ENCODE measurements at places on chromosomes 7 and 10. TPM values are rescaled to one million over a fixed set of nuclear protein-coding genes. Genes with fewer than 3 reads are reported as not detected.

Gene SYT15B
- total RNA-seq = 2.7 TPM

GRCh38 chr7:85341973-85342372, 155.1 kb upstream of the SEMA3D start:
- no peaks in the 10 kb centered on the region for H3K4me1 ChIP-seq
- no peak overlapping the region for H3K27ac ChIP-seq
- no peaks in the 10 kb centered on the region for H3K27me3 ChIP-seq
- no peak overlapping the region for H3K4me3 ChIP-seq

- no peak overlapping the region for H3K27ac ChIP-seq
- DNase-seq = no peak
- H3K27me3 ChIP-seq = no peaks in the 10 kb centered on the region
Measured at GRCh38 chr10:78862328-78862640, 206.5 kb upstream of the ZMIZ1 start.

GRCh38 chr10:65550761-65551160, 1375.1 kb upstream of the LRRTM3 start:
- no peaks in the 10 kb centered on the region for H3K27me3 ChIP-seq
- no peak for DNase-seq
- H3K36me3 ChIP-seq = no peaks in the 10 kb centered on the region
- no peak overlapping the region for H3K27ac ChIP-seq
- H3K4me3 ChIP-seq = no peak overlapping the region

GRCh38 chr7:7859411-7859810, 109.2 kb upstream of the GLCCI1 start:
- no peaks in the 10 kb centered on the region for H3K36me3 ChIP-seq
- no peak overlapping the region for H3K4me3 ChIP-seq
- H3K4me1 ChIP-seq = no peaks in the 10 kb centered on the region
- no peaks in the 10 kb centered on the region for H3K27me3 ChIP-seq

Gene OR13A1
- total RNA-seq = not detected

GRCh38 chr7:112023282-112023681, 182.9 kb downstream of the DOCK4 start:
- H3K4me3 ChIP-seq = no peak overlapping the region
- no peaks in the 10 kb centered on the region for H3K27me3 ChIP-seq
- DNase-seq = no peak
- H3K4me1 ChIP-seq = peaks cover 11% of the 10 kb centered on the region

GRCh38 chr7:30735631-30736030, 16.3 kb upstream of the INMT start:
- H3K4me1 ChIP-seq = no peaks in the 10 kb centered on the region
- no peak overlapping the region for H3K27ac ChIP-seq
- no peak overlapping the region for H3K4me3 ChIP-seq
- no peaks in the 10 kb centered on the region for H3K27me3 ChIP-seq
- no peak for DNase-seq

Gene CYP2C18
- total RNA-seq = not detected

- no peak within 1 kb of the TSS for H3K4me3 ChIP-seq
- no peak within 1 kb of the TSS for H3K27ac ChIP-seq
- no peaks in the 10 kb centered on the region for H3K36me3 ChIP-seq
- H3K4me1 ChIP-seq = no peaks in the 10 kb centered on the region
Measured at GRCh38 chr7:150450491-150451001, at the start of gene GIMAP8. Gene GIMAP8 (plus strand): TSS chr7:150450630. CDS start chr7:150466699, 16,069 bp downstream.

Gene PIK3AP1
- 23.4 TPM for total RNA-seq

Gene SPDYE2B
- not detected for total RNA-seq

Gene CRTAC1
- 7.9 TPM for total RNA-seq

- no peaks in the 10 kb centered on the region for H3K4me1 ChIP-seq
- no peak overlapping the region for H3K27ac ChIP-seq
- no peak for DNase-seq
- no peak overlapping the region for H3K4me3 ChIP-seq
- H3K27me3 ChIP-seq = no peaks in the 10 kb centered on the region
Measured at GRCh38 chr10:106515206-106515790, 649.2 kb downstream of the SORCS1 start.

DNA sequence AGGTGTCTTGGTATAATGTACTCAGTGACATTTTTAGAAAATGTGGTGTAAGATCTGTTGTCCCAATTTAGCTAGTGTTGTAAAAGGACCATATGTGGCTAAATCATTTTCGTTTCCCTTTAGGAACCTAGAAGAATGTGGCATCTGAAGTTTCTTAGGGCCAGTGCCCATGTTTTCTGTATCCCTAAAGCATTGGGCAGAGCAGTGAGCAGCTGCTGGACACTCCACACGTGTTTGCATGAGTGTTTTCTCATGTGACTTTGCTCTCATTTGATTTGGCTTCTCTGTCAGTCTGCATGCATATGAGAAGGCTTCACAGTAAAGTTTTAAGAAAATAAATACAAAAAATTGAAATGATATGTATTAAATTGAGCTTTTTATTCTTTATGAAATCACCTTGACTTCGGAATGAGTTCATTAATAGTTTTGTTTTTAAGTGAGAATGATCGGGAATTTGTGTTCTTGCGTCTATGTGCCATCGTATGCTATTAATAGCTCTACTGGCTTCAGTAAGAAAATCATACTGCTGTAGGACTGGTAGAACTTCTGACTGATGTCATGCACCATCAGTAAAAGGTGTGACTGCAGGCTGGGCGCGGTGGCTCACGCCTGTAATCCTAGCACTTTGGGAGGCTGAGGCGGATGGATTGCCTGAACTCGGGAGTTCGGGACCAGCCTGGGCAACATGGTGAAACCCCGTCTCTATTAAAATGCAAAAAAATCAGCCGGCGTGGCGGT, 61.3 kb downstream of the RBM33 start:
- DNase-seq = no peak
- no peak overlapping the region for H3K4me3 ChIP-seq
- H3K27me3 ChIP-seq = no peaks in the 10 kb centered on the region
- H3K4me1 ChIP-seq = no peaks in the 10 kb centered on the region
- H3K27ac ChIP-seq = no peak overlapping the region

- no peak overlapping the region for H3K4me3 ChIP-seq
- H3K36me3 ChIP-seq = no peaks in the 10 kb centered on the region
- no peaks in the 10 kb centered on the region for H3K4me1 ChIP-seq
- H3K27ac ChIP-seq = no peak overlapping the region
- DNase-seq = no peak
Measured at GRCh38 chr10:28788762-28789161, 111.4 kb downstream of the BAMBI start.

GRCh38 chr7:155919391-155920067, 107.3 kb upstream of the SHH start:
- H3K4me1 ChIP-seq = no peaks in the 10 kb centered on the region
- H3K4me3 ChIP-seq = no peak overlapping the region
- no peak overlapping the region for H3K27ac ChIP-seq
- H3K27me3 ChIP-seq = no peaks in the 10 kb centered on the region
- DNase-seq = no peak

GRCh38 chr10:126570621-126571602, 99.6 kb downstream of the C10orf90 start:
- H3K4me1 ChIP-seq = no peaks in the 10 kb centered on the region
- no peak for DNase-seq
- no peaks in the 10 kb centered on the region for H3K27me3 ChIP-seq
- no peak overlapping the region for H3K27ac ChIP-seq
- no peaks in the 10 kb centered on the region for H3K36me3 ChIP-seq

GRCh38 chr7:148708026-148708885, 9.6 kb downstream of the CUL1 start:
- peaks cover 9% of the 10 kb centered on the region for H3K4me1 ChIP-seq
- H3K27ac ChIP-seq = no peak overlapping the region
- no peak overlapping the region for H3K4me3 ChIP-seq

DNA sequence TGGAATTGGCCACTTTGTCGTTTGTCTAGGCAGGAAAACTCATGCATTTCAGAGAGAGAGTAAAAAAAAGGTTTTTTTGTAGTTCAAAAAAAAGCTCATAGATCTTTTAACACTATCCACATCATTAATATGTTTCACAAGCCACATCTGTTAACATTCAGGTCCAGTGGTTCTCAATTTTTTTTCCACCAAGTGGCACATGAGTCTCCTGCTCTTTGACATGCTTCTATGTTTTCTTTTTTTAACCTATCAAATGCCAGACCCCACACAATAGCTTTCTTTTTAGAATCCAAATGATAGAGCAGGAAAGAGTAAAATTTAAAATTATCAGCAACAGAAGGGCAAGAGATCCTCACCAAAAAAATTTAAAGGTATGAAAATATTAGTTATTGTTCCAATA, 20.3 kb downstream of the NOD1 start:
- no peak for DNase-seq
- no peak overlapping the region for H3K4me3 ChIP-seq
- no peak overlapping the region for H3K27ac ChIP-seq
- H3K36me3 ChIP-seq = peaks cover 4% of the 10 kb centered on the region

Gene FLNC
- 245 TPM for total RNA-seq

DNA sequence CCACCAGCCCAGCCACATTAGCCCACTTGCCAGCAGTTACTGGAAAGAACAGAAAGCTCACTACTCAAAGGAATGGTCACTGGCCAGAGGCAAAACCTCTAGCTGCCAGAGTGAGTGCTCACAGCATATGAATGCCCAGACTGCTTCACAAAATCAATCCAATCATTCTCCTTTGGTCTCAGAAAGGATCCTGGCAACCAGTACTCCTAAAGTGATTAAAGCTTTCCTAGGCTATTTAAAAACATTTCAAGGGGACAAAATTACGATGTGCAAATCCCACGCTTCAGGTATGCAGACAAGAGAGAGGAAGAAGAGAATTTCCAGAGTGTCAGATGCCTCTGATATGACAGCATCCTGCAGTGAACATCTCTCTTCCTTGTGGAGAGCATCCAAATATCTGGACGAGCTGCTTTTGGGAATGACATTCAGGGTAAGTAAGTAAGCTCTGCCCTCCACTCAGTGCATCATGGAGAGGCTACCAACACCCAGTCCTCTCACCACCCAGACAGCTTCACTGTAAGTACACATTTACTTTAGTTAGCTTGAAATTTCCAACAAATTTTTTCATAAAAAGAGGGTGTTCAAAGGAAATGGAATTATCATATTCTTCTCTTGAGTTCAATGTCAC, 25.1 kb downstream of the ICA1 start:
- no peaks in the 10 kb centered on the region for H3K27me3 ChIP-seq
- H3K4me3 ChIP-seq = no peak overlapping the region
- no peaks in the 10 kb centered on the region for H3K4me1 ChIP-seq
- H3K27ac ChIP-seq = no peak overlapping the region
- no peak for DNase-seq
- no peaks in the 10 kb centered on the region for H3K36me3 ChIP-seq

Gene DYNC1I1
- 13.3 TPM for total RNA-seq

- H3K36me3 ChIP-seq = no peaks in the 10 kb centered on the region
- DNase-seq = no peak
- no peaks in the 10 kb centered on the region for H3K4me1 ChIP-seq
- H3K27ac ChIP-seq = no peak overlapping the region
- no peak overlapping the region for H3K4me3 ChIP-seq
- H3K27me3 ChIP-seq = no peaks in the 10 kb centered on the region
Measured at GRCh38 chr7:156251861-156252260, 388.7 kb upstream of the RNF32 start.

- no peaks in the 10 kb centered on the region for H3K27me3 ChIP-seq
- no peaks in the 10 kb centered on the region for H3K36me3 ChIP-seq
- H3K27ac ChIP-seq = no peak overlapping the region
- H3K4me3 ChIP-seq = no peak overlapping the region
- H3K4me1 ChIP-seq = no peaks in the 10 kb centered on the region
Measured at GRCh38 chr7:120110169-120110568, 162.8 kb upstream of the KCND2 start.

Gene AKR1C4
- total RNA-seq = not detected

Gene C10orf62
- total RNA-seq = 0.42 TPM

Gene JAKMIP3
- total RNA-seq = 0.99 TPM

Gene LDB1
- 67.3 TPM for total RNA-seq

Measured in aorta (tissue), 5 donors.